Esophagus squamous epithelium (tissue), 5 donors: ENCODE measurements at places on chromosomes 4 and X.

GRCh38 chrX:1609762-1610161 is 5.1 kb upstream of the ASMT start:
- no peak for DNase-seq

- DNase-seq, result no peak
These were observed 86.0 kb upstream of the C1QTNF7 start for GRCh38 chr4:15341733-15342300.

- no peak for DNase-seq
These were observed 14.9 kb upstream of the PPEF1 start for GRCh38 chrX:18692541-18692940.

GRCh38 chrX:57587607-57588006 is 4.2 kb upstream of the ZXDB start:
- DNase-seq, result no peak

DNA sequence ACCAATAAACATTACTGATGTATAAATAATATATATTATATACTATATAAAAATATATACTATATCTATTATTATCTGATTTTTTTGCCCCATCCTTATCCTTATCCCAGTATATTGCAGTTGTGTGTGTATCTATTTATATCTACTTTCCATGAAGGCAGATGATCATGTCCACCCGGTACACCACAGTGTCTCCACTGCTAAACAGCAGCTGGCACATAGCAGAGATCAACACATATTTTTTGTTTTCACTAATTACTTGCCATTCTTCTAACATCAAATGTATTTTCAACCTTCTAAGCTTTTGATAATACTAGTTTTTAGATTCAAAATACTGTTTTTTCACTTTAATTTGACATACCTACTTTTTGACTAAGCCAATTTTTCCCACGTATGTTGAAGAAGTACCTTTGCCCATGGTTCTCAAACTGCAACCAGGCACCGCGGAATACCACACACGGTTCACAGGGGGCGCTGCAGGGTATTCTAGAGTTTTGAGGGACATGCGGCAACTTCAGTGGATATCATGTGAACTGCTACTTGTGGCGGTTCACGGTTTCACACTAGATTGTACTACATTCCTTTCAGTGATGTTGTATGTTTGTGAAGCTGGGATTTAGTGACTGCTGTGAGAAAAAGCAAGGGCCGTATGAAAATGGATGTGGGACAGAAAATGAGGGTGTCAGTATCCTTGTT is 182.5 kb upstream of the NPY2R start:
- DNase-seq, result no peak

- no peak for DNase-seq
These were observed 87.7 kb upstream of the SRD5A3 start for GRCh38 chr4:55258152-55258865.

- DNase-seq, result no peak
These were observed 16.1 kb downstream of the ABCD1 start for GRCh38 chrX:153740631-153741222.

- DNase-seq, result no peak
These were observed 29.7 kb upstream of the PPP2R2C start for GRCh38 chr4:6502147-6502546.

DNA sequence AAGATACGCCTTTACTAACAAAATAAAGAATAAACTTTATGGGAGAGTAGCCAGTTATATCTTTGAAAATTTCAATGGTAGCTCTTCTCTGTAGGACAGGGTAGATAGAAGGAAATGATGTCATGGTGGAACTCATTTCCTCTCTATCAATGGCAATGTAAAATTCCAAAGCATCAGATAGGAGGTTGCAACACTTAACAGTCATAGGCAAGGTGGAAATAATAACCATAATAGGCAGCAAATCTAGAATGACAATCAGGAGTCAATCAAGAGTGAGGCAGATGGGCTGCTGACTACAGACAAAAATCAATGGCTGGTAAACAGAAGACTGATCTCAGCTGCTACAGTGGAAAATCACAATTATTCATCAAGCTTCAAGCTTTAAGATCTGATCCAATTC is 53.9 kb upstream of the TET2 start:
- DNase-seq, result no peak

DNA sequence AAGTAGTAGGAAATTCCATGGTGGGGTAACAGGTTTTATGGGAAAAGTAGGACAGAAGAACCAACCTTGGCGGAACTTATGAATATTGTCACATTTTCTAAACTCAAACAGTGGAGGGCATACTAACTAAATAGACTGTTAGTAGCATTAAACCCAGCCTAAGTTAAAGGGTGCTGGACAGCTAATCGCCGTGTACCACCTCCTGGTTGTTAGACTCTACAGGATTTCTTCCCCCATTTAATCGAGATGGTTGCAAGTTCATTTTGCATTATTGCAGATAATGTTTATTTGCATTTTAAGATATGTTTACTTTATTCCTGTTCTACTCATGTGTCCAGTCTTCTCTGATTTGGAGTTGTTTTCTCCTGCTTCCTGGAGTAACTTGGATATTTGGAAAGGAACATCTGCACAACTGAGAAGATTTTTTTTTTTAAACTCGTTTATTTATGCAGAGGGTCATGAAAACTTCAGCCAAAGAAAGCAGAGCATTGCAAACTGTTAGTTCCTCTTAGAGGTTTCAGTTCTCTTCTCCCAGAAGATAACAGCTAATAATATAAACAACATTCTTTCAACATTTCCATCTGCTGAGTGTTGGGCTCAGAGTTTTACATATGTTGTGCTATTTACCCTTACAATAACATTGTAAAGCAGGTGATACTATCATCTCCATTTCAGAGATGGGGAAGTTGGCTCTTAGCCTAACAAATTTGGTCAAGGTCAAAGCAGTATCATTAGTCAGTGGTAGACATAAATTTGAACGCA is 51.5 kb upstream of the TBC1D9 start:
- DNase-seq, result no peak

DNA sequence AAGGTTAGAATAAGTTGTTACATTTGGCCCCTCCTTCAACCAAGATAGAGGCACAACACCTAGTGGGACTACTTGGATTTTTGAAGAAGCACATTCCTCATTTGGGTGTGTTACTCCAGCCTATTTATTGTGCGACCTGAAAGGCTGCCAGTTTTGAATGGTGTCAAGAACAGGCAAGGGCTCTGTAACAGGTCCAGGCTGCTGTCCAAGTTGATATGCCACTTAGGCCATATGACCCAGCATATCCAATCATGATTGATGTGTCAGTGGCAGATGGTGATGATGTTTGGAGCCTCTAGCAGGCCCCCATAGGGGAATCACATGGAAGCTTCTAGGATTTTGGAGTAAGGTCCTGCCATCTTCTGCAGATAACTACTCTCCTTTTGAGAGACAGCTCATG is 35.5 kb upstream of the UGT2B4 start:
- DNase-seq, result no peak

- DNase-seq, result no peak
These were observed 227.4 kb downstream of the HS3ST1 start for GRCh38 chr4:11201256-11201655.

- DNase-seq, result no peak
These were observed 1.2 kb downstream of the PPARGC1A start for GRCh38 chr4:23888421-23889319.

- DNase-seq, result no peak
These were observed 6.8 kb upstream of the MSL3 start for GRCh38 chrX:11751261-11751660.

GRCh38 chr4:158778156-158778711 is 9.4 kb downstream of the FNIP2 start:
- DNase-seq, result no peak

DNA sequence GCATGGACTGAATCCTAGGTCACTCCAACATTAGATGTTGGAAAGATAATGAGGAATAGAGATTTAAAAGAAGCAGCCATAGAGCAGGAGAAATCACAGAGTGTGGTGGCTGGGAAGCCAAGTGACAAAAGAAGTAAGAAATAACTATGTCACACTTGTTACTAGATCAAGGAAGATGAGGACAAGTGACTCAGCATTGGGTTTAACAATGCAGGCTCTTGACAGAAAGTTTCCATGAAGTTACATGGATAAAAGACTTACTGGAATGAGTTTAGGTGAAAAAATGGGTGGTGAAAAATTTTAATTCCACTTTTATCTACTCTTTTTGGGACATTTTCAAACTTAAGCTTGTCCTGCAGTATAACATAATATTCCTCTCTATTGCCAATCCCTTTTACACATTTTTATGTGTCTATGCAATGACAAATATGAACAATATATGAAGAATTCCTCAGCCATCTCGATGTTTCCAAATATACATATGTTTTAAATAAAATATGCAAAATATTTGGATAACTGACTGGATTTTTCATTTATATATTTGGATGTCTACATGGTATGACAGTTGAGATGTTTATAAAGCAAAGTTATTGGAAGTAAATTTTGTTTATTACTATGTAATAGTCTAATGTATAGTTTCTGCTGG is 462.6 kb downstream of the IL15 start:
- no peak for DNase-seq

- DNase-seq, result no peak
These were observed 7.9 kb downstream of the KDR start for GRCh38 chr4:55117511-55117910.

GRCh38 chr4:110201502-110201901 is 3.1 kb upstream of the ELOVL6 start:
- DNase-seq, result no peak

- no peak for DNase-seq
These were observed 117.1 kb upstream of the DKK2 start for GRCh38 chr4:107153228-107153627.

- DNase-seq, result no peak
These were observed 18.5 kb downstream of the CLGN start for GRCh38 chr4:140408974-140409373.

DNA sequence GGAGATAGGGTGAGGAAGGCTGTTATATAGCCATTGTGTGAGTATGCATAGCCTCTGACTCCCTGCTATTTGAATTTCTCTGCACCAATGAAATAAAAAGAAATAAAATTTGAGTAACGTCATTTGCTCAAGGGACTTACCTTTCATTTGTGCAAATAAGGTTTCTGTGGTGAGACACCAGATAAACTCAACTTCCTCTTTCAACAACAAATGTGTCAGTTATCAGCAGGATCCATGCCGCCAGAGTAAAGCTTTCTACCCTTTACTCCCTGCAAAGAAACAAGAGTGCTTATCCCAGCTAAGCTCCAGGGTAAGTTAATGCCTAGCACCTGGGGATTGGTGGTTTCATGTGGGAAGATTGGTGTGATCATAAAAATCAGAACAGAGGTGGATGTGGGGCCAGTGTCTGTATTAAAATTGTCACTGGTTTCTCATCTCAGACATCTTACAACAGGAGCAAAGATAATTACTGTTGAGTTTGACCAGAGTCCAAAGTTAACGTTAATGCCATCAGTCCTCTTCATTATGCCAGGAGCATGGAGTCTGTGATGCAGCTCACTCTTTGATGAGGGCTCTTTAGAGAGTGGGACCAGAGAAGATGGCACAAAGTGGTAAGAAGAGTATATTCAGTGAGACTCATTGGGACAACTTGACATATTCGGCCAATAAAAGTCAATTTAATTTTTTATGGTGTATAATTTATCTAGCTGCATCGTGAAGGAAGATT is at the start of gene P2RY10:
P2RY10 (plus strand) TSS at position 206 of the 727 bp plus-strand sequence. CDS start 15,130 bp downstream, outside the sequence.
- no peak for DNase-seq

DNA sequence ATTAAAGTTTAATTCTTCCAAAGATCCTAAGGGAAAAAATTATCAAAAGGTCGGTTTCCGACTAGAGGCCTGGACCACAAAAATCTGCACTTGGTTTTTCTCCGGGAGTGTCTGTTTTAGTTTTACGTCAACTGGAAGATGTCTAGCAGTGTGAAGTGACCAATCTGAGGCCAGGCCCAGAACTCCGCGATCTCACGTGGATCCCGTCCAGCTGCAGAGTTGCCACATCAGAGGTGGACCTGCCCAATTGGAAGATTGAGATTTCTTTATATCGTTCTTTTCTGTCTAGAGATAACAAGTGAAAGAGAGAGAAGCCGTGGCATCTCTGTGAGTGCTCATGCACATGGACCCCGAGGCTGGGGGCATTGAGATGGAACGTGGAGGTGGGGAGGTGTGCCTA is 115.8 kb downstream of the AFF1 start:
- DNase-seq, result no peak
